ENCODE measurements at places on chromosomes 7 and 10. TPM values are rescaled to one million over a fixed set of nuclear protein-coding genes. Genes with fewer than 3 reads are reported as not detected.
A peak's percentile ranks its signal among the peaks of the same experiment; 100 is the strongest.

DNA sequence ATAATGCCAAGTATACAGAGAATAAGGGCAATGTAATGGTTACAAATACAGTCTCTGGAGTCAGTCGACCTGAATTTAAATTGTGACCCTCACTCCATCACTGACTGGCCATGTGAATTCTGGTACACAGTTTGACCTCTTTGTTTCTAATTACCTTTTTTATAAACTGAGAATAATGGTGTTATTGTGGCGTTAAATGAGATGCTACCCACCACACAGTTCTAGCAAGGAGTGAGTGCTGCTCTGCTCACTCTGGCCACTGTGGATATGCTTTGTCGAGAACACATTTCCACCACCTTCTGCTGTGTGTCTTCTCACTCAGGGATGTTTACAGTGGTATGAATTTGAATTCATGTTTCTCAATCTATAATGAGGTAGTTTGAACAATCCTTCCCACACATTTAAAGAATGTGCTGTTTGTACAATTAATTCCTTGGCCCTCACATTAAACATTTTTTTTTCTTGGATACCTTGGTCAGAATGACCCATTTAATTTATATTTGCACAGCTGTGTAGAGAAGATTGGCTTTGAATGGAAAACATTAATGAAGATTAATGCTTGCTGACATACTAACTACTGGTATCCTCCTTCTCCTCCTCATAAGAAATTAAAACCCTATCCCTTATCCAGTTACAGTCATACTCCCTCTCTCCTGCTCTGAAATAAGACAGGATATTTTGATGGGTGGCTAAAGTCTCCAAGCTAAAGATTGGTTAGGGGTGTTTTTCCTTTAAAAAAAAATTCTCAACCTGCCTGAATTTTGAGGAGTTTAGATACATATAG, 42.4 kb downstream of the PLCE1 start:
- no peak for DNase-seq

The KCND2 gene
- 8.3 TPM for polyA plus RNA-seq

The CH25H gene
- polyA plus RNA-seq = 1.7 TPM

The ACTL6B gene
- polyA plus RNA-seq = 2.5 TPM

DNA sequence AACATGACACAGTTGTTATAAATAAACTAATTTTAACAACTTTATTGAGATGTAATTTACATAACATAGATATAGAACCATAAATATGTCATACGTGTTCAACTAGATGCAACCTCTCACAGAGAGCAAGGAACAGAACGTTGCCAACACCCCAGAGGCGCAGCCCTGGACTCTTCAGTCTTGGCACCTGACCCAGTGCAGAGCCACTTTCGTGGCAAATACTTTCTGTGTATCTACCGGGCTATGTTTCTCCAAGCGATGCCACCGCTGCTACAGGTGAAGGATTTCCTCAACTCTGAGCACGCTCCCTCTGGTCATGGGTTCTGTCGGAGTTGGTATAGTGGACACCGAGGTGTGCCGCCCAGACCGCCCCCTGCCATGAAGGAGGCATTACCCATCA, 57.4 kb downstream of the TEX36 start:
- DNase-seq = no peak

The CHN2 gene
- polyA plus RNA-seq = 9.2 TPM

GRCh38 chr10:132311338-132311939, 3.7 kb upstream of the STK32C start:
- peak; percentile 84 for DNase-seq

- DNase-seq = no peak
Measured at GRCh38 chr10:1530871-1531517, 206.3 kb downstream of the ADARB2 start.

GRCh38 chr7:91398341-91398740, 134.1 kb downstream of the FZD1 start:
- DNase-seq = no peak

The NANOS1 gene
- 2.2 TPM for polyA plus RNA-seq

GRCh38 chr7:154912871-154913637, 89.9 kb downstream of the PAXIP1 start:
- DNase-seq = no peak

The GJD4 gene
- polyA plus RNA-seq = not detected

The TMEM176B gene
- 0.42 TPM for polyA plus RNA-seq

DNA sequence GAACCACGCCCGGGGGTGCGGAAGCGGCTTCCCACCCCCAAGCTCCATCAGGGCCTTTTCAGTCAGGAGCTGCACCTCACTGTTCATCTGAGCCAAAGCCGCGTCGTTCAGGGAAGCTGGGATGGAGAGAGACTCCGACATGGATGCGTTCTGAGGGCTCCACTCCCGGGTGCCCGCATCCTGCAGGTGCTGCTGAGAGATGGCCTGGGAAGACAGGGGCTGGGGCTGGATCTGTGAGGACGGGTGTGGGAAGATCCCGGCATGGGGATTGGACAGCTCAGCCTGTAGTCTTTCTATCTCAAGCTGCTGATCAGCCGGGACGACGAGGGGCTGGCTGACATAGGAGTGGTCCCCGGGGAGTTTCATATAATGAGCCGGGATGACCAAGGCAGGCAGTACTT, 45.0 kb upstream of the NMT2 start:
- no peak for DNase-seq

The UBN2 gene
- 18.5 TPM for polyA plus RNA-seq

- DNase-seq = no peak
Measured at GRCh38 chr10:102549549-102549948, 45.8 kb downstream of the SUFU start.

The SFTPA1 gene
- polyA plus RNA-seq = not detected

The LIPK gene
- not detected for polyA plus RNA-seq

DNA sequence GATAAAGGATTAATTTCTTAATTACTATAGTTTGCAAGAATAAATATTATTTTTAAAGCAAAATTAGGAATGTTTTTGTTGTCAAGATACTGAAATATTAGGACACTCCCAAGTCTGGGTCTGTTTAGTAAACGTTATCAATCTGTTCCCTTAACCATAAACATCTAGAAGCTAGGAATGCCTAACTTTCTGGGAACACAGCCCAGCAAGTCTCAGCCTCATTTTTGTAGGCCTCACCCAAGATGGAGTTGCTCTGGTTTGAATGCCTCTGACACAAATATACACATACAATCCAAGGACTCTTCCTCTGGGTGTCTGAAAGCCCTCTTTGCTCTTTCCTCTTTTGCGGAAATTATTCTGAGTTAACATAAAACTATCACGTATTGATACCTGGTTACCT, 487.4 kb upstream of the CELF2 start:
- DNase-seq = no peak

The HOXA3 gene
- polyA plus RNA-seq = not detected

GRCh38 chr7:55969391-55969790, 5.0 kb downstream of the NIPSNAP2 start:
- no peak for DNase-seq

- no peak for DNase-seq
Measured at GRCh38 chr10:104773105-104773504, 132.0 kb downstream of the SORCS3 start.

GRCh38 chr10:3400348-3400747, 227.8 kb upstream of the PITRM1 start:
- DNase-seq = no peak

DNA sequence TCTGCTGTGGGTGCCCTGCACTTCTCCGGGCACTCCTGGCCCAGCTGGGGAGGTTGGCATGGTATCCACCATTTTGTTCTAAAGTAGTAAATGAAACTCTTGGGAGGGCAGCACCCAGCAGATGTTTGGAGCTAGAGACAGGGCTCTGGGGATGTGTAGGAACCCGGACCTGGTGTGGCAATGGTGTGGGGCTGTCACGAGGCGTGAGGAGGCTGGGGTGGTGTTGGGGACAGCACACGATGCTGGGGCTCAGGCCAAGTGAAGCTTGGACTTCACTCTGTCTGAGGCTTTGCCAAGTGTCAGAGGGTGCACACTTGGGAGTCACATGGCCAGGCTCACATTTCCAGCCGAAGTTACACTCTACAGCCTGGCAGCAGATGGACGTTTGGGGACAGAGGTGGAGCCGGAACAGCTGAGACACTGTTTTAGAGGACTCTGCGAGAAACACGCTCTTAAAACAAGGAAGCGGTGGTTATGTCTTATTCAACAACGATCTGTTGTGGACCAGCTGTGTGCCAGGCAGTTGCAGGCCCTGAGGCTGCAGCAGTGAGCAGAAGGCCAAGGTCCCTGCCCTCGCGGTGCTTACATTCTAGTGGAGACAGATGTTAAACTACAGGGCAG, 118.2 kb downstream of the CUX1 start:
- no peak for DNase-seq

DNA sequence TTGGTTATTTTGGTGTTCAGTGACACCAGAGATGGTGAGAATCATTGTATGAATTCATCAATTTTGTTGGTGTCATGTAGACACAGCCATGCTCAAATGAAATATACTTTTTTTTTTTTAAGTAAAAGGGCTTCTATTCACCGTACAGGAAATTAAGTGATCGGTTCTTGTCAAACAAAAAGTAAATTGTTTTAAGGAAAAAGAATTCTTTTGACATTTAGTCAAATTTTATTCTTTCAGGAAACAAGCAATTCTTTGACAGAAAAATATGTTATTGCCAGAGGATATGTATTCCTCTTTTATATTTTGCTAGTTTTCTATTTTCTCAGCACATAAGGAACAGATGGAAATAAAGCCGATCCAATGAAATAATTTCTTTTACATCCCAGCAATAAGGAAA, 551.9 kb downstream of the MAGI2 start:
- DNase-seq = no peak

The C10orf95 gene
- polyA plus RNA-seq = 1.1 TPM

DNA sequence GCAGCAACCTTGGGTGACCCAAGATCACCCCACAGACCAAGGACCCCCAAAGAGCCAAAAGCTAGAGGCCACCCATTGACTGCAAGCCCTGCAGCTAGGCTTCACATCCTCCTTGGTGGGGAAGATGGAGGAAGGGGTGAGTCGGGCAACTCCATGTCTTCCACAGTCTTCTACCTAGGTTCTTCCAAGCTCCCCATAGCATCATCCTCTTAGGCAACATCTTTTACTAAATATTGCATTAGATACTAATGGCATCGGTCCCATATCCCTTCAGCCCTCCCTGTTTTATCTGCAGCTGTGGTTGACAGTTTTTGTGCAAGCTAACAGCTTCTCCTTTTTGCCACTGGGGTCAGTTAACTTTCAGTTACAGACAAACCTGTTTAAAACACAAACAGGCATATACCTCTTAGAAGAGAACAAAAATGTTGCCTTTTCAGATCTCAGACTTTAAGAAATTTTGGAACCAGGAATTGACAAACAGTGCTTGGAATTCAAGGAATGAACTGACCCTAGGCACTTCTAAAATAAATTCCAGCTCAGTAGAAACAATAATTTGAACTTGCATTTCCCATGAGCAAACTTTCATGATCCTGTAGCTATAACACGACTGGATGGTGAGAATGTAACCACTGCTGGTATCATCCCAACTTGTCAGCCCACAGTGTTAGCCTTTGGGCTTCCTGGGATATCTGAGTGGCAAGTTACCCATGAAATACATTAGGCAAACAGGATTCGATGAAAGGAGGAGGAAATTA, 33.9 kb upstream of the MSMB start:
- DNase-seq = no peak

- no peak for DNase-seq
Measured at GRCh38 chr10:58698777-58699356, 186.2 kb downstream of the BICC1 start.

DNA sequence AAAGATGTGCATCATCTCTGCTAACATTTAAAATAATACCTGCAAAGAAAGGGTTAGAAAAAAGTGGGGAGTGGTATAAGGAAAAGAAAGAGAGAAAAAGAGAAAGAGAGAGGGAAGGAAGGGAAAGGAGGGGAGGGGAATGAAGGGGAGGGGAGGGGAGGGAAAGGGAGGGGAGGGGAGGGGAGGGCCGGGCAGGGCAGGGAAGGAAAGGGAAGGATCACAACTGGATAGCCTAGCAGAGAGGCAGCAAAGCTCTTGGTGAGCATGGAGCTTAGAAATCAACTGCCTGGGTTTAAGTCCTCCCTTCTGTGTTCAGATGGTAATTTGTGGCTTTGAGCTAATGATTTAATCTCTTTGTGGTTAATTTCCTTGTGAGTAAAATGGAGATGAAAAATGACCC, 5.4 kb upstream of the FAM237B start:
- no peak for DNase-seq

DNA sequence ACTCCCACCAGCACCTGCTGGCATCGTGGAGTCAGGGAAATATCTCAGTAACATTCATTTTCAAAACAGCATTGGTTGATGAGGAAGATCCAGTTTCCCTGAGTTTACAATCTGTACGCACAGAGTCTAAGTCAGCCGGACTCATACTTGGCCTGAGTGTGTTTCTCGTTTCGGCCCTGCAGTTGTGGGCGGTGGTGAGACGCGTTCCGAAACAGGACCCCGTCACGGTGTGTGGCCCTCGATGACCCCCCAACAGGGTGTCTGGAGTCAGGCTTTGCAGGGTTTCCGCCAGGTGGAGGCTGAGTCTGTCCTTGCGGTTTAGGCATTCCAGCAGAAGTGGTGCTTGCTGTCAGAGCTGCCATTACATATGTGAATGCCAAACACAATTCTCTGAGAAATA, 317.5 kb downstream of the DNAJB6 start:
- no peak for DNase-seq

The DGKI gene
- polyA plus RNA-seq = 0.16 TPM

- no peak for DNase-seq
Measured at GRCh38 chr7:105101864-105102263, 87.9 kb downstream of the KMT2E start.

DNA sequence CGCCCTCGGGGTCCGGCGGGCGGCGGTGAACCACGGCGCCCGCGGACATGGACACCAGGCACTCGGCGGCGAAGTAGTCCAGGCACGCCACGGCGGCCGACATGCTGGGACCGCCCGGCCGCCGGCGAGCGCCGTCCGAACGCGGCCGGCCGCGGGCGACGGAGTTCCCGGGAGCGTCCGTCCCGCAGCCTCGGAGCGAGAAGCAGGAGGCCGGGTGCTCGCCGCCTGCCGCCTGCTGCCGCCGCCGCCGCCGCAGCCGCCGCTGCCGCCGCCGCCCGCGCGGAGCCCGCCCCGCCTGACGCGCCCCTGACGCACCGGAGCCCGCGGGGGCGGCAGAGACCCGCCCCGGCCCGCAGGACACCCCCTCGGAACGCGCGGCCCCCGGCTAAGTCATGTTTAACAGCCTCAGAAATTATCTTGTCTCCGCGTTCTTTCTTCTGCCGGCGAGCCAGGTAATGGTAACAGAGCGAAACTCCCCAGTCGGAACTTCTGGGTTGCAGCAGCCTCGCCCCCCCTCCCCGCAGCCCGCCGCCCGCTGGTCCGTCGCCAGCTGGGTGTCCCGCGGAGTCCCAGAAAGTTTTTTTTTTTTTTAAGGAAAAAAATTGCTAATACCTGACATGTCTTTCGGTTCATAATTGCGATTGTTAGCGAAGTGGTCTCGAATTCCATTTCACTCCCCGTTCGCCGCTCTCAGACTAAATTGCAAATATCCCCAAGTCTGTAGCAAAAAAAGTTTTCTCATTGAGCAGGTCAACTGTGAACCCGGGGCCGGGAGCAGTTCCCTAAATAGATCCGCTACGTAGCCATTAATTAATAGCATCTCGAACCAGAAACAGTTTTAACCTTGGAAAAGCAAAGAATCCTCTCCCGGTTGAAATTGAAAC, at the start of gene KLF14:
KLF14 (minus strand) TSS at position 277 of the 884 bp plus-strand sequence; CDS start at position 103, 174 bp downstream.
- DNase-seq = peak; percentile 55

The VIPR2 gene
- polyA plus RNA-seq = 2.7 TPM
